Effector memory CD4-positive, alpha-beta T cell (primary cell): ENCODE measurements at places on chromosomes 6 and 20.

- DNase-seq, result no peak
Measured at GRCh38 chr6:126531840-126532239, 191.9 kb downstream of the CENPW start.

GRCh38 chr6:36418558-36418957 lies 24.1 kb downstream of the PXT1 start:
- no peak for DNase-seq

DNA sequence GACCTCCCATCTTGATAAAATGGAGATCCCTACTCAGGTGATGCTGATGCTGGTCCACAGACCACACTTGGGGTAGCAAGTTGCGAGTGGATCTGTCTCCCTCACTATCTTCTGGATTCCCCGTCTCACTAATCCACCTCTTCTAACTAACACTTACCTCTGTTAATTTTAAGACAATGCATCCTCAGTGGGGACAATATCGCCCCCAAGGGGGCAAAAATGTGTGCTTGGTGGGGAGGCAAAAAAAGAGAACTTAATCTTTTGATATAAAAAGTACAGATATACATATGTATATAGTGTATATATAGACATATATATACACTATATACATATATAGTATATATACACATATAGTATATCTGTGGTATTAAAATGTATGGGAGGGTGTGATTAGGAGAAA lies 4.3 kb downstream of the LRFN2 start:
- no peak for DNase-seq

DNA sequence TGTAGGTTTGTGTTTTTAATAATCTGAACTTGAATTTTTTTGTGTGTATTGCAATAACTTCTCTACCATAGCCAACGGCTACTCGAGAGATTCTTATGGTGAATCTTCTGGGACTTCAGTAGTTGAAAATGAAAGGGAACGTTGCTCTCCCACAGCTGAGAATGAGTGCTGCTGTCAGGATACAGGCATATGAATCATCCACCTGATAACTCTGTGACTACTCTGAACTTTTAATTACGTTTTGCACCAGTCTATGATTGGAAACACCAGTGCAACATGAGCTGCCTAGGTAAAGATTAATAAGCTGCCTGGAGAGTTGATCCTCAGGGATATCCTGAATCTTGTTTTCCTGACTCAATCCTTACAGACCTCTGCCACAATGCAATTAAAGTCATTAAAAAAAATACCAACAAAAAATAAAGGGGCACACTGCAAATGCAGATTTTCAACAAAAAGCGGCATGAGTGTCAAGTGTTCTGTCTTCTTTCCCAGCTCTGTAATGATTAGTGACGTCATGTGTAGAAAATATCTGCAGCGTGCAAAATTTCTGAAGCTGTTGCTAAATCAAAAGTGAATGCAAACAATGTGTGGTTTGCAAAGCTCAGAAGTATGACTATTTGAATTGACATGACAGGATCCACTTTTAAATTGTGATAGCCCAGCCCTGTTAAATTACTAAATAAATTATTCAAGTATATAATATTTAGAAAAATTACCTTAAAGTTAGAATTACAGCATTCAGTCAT lies 432.2 kb downstream of the HTR1B start:
- DNase-seq, result no peak

GRCh38 chr20:53104884-53105283 lies 132.7 kb downstream of the TSHZ2 start:
- no peak for DNase-seq

DNA sequence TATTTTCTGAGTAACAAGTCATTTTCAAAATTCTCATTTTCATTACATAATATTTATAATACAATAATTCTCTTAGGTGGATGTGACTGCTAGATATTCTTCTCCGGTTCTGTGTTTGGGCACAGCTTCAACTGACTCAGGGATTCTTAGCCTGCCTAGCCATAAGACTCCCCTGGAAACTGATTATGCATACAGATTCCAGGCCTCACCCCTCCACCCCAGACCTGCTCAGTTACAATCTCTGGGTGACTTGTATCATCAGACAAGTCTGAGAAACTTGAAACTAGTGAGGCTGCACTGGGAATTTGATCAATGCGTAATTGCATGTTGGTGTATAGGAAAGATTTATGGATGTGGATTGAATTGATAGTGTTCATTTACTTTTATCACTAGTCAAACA lies 25.4 kb downstream of the FLRT3 start:
- no peak for DNase-seq

DNA sequence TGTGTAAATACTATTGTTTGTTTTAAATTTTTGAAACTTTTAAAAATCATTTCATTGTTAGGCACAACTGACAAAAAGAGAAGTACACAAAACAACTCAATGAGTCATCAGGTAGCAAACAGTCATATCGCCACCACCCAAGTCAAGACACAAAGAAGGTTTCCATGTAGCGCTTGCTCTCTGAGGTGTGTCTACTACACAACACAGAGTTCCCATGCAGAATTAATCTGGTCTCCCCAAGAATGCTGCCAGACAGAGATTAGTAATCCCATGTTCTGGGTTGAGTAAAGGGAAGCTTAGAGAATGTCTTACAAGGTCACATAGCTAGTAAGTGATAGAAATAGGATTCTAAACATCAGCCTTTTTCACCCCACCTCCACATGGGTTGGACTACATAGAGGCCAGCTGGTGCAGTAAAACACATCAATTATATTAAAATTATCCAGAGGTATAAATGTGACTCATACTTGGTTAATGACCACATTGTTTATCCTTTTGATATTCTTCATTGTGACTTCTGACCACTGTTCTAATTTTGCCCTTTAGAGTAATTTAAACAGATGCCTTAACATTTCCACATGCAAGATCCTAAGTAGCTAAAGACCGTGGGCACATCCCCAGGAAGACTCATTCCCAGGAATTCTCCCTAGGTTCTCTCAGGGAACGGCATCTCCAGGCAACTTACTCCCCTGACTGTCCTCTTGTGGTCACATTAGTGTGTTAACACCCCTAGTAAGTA lies 413.5 kb downstream of the PRKN start:
- DNase-seq, result no peak

DNA sequence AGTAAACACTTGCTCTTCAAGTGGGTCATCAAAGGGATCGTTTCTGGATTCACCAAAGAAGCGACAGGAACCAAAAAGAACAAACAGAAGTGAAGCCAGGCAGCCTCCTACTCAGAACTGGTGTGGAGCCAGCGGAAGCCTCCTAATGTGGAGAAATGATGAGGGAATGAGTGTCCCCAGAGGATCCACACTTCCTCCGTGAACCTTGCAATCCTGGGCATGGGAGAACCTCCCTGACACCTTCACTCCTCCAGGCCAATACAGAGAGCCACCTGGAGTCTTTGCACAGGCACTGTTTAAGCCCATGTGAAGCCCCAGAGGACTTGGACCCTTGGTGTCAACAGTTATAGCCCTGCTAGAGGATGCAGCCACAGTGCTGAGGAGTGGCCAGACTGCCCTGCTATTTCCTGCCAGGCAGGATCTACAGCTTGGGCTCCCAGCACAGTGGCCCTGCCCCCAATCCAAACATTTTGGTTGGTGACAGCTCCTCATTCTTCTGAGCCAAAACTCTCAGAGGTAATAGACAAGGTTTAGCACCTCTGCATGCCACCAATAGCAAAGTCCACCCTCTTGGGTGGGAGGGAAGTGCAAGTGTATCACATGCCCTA lies 23.2 kb upstream of the SERINC1 start:
- DNase-seq, result no peak

DNA sequence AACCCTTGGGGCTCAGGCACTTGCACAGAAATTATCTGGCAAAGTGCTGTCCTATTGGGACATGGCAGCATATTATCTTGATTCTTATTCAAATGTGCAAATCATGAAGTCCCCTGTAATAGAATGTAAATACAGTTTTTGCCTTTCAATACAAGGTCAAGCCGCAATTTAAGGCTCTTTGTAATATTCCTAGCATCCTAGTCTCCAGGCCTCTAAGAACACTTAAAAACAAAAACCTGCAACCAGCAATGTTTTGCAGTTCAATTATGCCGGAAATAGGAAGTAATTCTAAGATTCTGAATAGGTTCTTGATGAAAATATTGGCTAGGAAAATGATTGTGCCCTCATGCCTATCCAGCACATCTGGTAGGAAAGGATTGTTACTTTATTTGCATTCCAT lies 197.2 kb upstream of the IRAK1BP1 start:
- no peak for DNase-seq

- no peak for DNase-seq
Measured at GRCh38 chr6:3427687-3428085, 29.2 kb downstream of the SLC22A23 start.

- no peak for DNase-seq
Measured at GRCh38 chr6:53809691-53810090, 14.9 kb downstream of the LRRC1 start.
